ENCODE measurements at places on chromosomes 2 and 18.

- DNase-seq, result no peak
Observed at GRCh38 chr2:60891180-60891579, 9.8 kb downstream of the REL start.

GRCh38 chr2:186702501-186702900 lies 8.6 kb downstream of the FAM171B start:
- no peak for DNase-seq

DNA sequence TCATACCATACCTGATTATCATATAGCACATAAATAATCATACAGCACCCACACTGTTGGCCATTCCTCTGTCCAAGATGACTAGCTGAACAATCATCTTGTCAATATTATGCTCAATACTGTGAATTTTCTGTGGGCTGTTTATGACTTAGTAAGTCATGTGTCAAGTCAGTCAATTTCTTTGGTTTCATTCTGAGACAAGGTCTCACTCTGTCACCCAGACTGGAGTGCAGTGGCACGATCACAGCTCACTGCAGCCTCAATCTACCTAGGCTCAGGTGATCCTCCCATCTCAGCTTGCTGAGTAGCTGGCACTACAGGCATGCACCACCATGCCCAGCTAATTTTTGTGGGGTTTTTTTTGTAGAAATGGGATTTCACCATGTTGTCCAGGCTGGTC lies 5.7 kb downstream of the MCM6 start:
- DNase-seq, result no peak

GRCh38 chr2:64455545-64455944 lies 1.6 kb downstream of the LGALSL start:
- no peak for DNase-seq

DNA sequence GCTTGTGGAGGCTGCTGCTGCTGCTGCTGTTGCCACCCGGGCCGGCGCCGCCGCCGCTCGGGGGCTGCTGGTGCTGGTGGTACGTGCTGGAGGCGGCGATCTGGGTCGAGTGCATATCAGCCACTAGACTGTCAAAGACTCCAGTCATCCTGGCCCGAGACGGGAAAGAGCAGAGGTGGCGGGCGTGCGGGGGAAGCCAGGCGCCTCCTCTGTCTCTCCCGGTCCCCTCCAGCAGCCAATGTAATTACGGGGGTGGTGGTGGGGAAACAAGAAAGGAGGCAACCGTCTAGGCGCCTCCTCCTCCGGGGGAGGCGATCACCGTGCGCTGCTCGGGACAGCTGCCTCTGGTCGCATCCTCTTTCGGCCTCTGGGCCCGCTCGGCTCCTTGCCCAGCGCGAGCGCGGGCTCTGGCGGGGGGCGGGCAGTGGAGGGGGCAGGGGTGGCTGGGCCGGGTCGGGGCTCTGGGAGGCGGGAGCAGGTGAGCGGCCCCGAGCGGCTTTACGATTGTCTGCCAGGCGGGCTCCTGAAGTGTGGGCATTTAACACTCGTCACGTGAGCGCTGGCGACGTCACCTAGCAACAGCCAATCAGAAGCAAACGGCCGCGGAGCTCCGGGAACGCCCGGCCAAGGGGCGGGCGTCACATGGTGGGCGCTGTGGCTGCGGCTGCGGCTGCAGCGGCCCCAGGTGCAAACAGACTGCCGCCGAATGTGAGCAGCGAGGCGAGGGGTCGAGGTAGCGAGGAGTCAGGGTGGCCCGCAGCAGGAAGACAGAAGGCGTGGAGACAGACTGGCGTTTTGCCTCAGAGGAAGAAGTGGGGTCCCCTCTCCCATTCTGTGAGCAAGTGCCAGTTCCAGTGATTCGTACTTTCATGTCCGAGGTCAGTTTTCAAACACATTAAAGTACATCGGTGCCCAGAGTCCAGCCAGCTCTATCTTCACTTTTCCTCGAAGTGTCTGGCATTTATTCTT lies at the start of gene DLX2:
TSS of gene DLX2 (minus strand) at position 510 of the 969 bp plus-strand sequence. CDS start at position 148, 362 bp downstream.
- DNase-seq, result no peak

All from stimulated activated effector memory CD8-positive, alpha-beta T cell treated with anti-CD3 and anti-CD28 coated beads, Interleukin-12 subunit alpha, Interleukin-12 subunit beta, amount 100 ng/mL, for 72 hours (primary cell).